Fibroblast of the aortic adventitia (primary cell): ENCODE measurements at places on chromosomes 11 and 22. TPM values are rescaled to one million over a fixed set of nuclear protein-coding genes. Genes with fewer than 3 reads are reported as not detected.

DNA sequence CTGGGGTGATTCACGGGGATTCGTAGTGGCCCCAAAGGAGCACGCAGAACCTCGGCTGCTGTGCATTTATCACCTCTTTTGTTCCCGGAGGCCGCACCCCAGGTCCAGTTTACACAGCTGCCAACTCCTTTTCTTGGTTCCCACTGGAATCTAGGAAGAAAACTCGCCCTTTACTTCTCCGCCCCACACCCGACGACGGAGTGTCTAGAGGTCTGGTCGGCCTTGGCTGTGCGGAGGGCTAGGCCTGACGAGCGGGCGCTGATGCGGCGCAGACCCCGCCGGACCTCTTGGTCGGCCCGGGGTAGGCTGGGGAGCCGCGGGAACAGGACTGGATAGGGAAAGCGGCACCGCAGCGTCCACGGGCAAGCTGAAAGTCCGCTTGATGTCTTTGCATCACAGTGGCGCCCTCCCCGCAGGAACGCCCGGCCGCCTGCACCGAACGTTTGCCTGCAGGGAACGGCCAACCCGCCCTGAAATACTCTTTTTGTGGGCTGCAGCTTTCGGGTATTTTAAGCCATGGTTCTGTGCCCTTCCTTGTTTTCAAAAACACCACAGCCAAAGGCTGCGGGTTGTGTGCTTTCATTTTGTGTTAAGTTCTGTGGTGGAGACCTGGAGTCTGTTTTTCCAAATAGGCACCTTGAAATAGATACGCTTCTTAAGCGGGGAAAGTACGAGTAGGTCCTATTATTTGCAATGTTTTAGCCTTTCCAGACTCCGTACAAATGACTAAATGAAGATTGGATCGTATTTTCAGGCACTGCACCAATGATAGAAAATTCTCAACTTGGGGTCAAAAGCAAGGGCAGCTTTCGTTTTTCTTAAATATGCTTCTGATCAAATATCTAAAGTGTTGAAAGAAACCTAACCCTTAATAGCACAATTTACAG, 829 bp upstream of the ZBED5 start:
- peak; percentile 51 for DNase-seq

DNA sequence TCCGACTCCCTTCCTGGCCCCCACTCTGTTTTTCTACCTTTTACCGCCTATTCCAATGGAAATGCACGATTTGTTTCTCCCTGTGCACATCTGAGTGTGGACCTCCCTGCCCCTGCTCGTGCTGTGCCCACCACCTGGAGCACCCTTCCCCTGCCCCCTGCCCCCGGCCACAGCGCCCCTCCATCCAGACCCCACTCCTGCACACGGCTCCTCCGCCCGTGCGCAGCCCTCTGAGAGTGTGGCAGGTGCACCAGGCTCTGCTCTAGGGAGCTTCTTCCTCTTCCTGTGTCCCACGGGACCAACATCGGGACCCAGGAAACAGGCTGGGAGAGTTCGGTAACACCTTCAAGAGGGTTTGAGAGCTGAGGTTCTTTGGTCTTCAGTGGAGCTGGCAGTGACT, 62.9 kb downstream of the LRP5 start:
- DNase-seq = no peak

DNA sequence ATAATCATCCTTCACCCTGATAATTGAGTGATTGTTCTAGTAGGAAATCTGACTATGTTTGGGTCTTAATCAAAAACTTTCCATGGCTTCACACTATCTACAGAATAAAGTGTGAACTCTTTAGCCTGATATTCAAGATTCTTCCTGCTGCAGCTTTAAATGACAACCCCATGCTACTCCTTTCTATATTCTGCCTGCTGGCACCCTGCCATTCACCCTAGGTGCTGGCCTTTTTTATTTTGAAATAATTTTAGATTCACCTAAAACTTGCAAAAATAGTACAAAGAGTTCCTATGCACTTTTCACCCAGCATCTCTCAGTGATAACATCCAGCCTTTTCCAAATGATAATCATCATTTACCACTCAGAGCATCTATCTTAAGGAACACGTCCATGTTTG, 363.4 kb upstream of the NARS2 start:
- no peak for DNase-seq

DNA sequence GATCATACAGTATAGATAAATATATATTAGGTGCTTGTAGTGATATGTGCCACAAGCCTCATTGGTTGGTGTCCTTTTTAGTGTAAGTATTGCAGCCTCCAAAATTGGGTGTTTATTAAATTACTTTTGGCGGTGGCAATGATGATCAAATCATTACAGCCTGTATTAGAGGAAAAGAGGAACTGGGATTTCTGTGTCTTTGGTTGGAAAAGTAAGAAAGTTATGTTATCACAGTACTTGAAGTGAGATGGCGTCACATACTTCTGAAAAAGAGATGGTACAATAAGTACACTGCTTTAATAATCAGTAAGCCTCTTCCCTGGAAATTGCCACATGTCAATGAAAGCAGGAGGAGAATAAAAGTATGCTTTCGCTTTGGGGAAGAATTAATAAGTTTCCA, 523 bp upstream of the MPZL3 start:
- DNase-seq = no peak

DNA sequence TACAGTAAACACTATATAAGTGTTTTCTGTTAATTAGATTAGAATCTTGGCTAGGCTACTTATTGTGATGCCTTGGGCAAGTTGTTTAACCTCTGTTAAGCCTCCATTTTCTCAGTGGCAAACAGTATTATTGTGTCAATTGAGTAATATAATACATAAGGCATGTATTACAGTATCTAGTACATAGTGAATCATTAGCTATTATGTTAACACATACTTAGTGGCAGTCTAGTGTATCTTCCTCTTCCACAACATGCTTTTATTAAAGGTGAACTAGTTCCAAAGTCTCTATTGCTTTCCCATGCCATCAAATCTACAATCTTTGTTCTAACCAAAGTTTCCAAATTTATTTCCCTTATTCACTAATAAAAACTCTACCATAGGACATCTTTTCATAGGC, 200.9 kb downstream of the SOX6 start:
- DNase-seq = no peak

DNA sequence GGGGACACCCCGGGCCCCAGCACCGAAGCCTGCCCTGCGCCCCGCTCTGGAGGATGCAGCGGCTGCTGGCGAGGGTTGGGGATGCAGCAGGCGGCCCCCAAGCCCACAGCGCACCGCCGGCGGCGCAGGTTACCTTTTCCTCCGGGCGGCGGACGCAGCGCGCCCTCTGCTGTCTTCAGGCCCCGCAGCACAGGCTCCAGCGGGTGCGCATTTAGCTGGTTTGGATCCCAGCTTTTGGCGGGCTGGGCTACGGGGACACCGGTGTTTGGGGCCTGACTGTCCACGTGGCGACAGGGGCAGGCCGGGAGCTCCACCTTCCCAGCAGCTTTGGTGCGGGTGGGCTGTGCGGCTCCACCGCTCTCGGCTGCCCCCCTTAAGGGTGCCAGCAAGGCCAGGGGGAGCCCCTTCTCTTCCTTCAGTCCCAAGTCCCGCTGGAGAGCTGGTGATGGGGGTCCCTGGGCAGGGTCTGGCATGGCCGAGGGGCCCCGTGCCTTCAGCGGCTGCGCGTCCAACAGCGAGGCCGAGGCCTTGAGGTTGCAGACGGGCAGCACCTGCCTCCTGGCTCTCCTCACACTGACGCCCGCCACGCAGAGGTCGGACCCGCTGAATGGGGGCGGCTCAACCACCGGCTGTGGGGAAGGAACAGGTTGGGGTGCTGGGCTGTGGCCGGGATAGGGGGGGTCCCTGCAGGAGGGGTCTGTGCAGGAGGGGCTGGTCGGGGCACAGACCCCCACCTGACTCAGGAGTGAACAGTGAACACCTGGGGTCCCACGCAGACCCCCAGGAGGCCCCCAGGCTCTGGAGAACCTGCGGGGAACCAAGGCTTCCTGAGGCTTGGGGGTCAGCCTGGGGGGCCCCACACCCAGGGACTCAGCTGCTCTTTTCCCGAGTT, 18.0 kb upstream of the IL17REL start:
- peak; percentile 62 for DNase-seq

DNA sequence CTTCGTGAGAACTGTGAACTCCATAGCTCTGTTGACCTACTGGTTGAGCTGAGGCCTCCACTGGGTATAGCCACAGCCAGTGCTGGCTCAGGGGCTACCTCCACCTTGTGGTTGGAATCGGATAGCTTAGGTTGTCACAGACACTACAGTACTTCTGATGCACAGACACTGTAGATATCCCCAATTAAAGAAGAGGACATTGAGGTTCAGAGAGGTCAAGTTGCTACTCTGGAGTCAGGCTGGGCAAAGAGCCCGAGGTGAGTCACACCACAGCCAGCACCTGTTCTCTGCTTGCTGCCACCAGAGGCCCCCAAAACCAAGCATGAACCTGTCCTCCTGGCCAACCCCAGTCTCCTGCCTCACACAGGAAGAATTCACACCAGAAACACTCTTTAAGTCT, 5.4 kb downstream of the UFD1 start:
- DNase-seq = no peak

DNA sequence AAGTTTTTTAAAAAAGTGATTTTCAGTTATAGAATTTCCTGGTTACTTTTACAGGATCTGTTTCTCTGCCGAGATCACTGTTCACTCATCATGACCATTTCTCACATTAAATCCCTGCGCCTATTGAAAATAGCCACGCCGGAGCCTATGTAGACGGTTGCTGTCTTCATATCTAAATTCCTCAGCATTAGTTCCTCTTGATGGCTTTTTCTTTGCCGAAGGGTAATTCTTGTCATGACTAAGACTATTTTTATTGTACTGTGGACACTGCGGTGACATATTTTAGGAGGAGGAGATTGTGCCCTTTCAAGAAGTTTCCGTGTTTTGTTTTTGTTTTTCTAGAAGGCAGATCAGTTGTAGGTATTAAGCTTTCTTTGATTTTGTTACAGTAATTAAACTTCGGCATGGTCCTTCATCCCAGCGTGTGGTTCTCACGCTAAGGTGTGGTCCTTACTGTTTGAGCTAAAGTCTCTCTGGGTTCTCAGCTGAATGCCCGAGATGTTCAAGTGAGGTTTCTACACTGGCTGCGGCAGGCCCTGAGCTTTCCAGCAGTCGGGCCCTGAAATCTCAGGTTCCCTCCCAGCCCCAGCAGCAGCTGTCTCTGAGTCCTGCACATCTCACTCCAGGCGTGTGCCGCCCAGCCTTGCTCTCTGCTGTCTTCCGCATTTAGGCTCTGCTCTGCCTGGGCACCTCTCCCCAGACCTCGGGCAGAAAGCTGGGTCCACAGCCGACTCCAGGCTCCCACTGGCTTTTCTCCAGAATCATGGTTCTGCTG, 1110.5 kb downstream of the TBC1D22A start:
- no peak for DNase-seq

DNA sequence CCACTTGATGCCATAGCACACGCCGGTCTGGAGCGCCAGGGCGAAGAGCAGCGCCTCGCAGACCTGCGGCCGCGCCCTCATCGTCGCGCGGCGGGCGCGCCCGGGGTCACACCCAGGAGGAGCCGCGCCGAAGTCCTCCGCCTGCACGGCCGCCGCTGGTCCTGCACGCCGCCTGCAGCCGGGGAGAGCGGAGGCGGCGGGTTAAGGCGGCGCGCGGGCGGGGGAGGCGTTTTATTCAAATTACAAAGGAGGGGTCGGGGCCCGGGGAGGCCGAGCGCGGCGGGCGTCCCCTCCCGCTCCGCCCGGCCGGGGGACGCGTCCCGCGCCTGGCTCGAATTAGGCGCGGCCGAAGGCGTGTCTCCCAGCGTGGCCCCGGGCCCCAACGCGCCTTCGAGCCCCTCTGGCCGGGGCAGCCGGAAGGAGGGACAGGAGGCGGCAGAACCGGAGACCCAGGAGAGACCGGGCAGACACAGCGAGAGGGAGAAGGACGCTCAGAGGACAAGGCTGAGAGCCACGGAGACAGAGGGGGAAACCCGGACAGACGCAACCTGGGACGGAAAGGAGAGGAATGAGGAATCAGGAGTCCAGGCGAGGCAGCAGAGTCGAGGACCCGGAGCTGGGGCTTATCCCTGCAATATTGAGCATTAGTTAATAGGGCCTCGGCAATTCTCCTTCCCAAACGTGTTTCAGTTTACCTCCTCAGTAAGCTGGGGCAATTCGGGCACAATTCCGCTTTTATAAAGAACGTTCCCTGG, at the start of gene WNT11:
TSS of gene WNT11 (minus strand) at position 176 of the 755 bp plus-strand sequence. CDS start at position 81, 95 bp downstream.
- DNase-seq = peak; percentile 22

GRCh38 chr11:92423115-92424034, 198.8 kb downstream of the FAT3 start:
- no peak for DNase-seq

GRCh38 chr11:132357811-132358572, 987.6 kb downstream of the NTM start:
- DNase-seq = no peak

DNA sequence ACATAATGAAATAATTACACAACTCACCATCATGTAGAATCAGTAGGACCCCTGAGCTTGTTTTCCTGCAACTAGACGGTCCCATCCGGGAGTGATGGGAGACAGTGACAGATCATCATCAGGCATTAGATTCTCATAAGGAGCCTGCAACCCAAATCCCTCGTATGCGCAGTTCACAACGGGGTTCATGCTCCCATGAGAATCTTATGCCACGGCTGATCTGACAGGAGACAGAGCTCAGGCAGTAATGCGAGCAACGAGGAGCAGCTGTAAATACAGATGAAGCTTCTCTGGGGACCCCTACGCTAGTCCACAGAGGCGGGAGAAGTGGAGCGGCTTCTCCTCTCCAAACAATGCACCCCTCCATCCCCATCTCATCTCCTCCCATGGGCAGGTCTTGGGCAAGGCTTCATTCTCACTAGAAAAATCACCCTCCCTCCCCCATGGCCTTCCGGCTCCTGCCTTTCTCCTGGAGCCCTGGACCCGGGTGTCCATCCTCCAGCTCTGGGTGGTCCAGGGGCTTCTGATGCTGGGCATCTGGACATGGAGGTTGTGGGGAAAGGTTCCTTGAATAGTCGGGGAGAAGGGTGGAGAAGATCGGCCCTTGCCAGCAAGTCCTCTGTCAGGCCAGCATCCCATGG, 16.2 kb upstream of the RAC2 start:
- no peak for DNase-seq

GRCh38 chr11:124740277-124740882, 638 bp downstream of the NRGN start:
- DNase-seq = peak; percentile 33

GRCh38 chr11:76047766-76048165, 158.5 kb downstream of the WNT11 start:
- peak; percentile 20 for DNase-seq

DNA sequence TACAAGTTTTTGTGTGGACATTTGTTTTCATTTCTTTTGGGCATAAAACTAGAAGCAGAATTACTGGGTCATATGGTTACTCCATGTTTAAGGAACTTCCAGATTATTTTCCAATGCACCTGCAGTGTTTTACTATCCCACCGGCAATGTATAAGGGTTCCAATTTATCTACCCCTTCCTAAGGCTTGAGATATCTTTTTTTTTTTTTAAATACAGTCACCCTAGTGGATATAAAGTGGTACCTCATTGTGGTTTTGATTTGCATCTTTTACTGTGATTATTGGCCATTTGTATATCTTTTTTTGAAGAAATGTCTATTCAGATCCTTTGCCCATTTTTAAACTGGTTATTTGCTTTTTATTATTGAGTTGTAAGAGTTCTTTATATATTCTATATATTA, 34.6 kb upstream of the UCP3 start:
- no peak for DNase-seq

Gene TMA7B
- total RNA-seq = not detected in 2 replicates

Gene CBLIF
- not detected in 2 replicates for total RNA-seq

Gene OR5A2
- total RNA-seq = under 0.01 TPM in 1 of 2 replicates, not detected in the other

Gene OR51B4
- 0.18 TPM in 1 of 2 replicates, not detected in the other for total RNA-seq

Gene CLDN5
- 0.27 and 1.6 TPM in 2 replicates for total RNA-seq

Gene FAM118A
- total RNA-seq = 18.4 and 78.0 TPM in 2 replicates

Gene P2RY2
- 0.18 TPM in 1 of 2 replicates, not detected in the other for total RNA-seq
